ENCODE measurements at places on chromosomes 7 and 10.

DNA sequence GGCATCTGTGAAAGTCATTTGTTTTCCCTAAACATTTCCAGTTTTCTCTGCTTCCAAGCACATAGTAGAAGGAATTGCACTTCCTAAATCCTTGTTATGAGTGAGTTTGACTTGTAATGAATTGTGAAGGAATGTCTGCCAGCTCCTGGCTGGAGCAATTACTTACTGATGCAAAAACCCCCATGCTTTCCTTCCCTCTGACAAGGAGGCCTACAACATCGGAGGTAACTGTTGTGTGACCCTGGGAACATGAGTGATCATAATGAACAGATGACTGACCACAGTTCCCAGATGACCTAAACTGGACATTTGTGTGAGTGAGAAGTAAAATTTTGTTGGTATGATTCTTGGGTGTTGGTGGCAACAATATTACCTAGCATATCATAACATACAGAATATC lies 21.4 kb upstream of the CPVL start:
- no peak for DNase-seq

DNA sequence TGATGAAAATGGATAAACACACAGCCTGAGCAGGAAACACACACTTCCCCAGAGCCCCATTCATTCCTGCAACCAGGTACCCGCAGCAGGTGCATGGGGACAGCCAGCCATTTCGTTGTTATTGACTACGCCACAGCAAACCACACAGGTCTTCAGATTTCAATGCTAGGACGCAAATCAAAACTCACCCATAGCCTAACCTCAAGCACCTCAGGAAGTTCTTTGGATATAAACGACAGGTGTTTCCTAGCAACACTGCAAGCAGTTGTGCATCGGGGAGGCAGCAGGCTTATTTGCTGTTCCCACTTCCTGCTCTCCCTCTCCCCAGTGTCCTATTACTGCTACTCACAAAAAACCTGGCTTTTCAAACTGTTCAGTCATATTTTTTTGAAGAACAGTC lies 176.5 kb upstream of the FRMD4A start:
- no peak for DNase-seq

DNA sequence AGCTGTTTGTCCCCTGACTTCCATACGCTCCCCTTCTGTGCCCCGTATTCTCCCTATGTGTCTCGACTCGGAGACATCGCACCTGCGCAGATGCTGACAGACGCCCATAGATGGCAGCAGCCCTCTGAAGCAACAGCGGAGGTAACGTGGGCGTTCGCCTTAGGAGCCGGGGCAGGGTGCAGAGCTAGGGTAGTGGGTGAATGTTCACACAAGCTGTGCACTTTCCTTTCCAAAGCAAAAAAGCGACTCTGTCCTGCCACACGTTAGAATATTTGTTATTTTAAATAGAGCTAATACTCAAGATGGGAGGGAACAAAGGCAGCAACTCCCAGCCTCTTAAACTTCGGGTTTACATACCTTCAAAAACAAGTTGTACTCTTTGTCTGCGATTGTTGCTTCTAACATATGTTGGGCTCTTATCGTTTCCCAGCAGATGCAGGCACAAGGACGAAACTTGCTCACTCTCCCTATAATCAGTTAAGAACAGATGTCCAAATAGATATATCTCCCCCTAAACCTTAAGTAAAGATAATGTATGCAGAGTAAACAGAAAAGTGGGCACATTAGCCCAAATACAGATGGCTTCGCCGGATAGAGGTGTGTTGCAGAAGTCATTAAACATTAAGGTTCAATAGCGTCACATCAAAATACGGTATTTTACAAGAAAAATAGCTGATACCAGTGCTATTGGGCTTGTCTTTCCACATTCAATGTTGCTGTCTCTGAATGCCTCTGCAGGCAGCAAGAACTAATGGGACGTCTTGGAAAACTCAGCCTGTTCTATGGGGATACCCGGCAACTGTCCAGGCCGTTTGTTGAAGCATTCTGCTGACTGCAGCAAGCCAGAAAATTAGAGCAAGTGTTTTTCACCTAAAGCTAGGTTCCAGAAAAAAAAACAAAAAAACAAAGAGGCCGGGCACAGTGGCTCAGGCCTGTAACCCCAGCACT lies 340.3 kb upstream of the PRKCQ start:
- peak; percentile 87 for DNase-seq

DNA sequence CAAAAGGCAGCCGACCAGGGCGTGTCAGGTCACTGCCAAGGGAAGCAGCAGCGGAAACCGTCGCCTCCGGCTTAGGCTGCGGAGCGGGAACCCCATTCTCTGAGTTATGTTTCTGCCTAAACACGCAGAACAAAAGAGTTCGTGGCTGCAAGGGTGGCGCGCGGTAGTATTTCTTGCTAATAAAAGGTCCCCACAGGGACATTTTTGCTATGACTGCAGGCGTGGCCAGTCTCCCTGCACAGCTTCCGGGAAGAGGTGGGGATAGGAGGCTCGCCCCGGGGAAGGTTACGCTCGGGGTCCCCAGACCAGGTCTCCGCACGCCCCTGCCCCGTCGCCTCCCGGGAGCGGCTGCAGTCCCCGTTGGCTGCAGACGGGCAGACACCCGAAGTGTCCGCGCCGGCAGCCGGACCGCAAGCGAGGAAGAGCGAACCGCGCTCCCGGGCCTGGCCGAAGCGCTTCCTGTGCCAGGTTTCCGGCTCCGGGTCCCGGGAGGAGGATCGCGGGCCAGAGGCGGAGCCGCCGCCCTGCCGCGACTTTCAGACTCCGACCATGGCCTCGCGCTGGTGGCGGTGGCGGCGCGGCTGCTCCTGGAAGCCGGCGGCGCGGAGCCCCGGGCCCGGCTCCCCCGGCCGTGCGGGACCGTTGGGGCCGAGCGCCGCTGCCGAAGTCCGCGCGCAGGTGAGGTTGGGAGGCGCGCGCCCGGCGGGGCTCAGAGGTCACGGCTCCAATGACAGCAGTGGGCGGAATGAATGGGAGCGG lies at the start of gene PDSS1:
TSS of gene PDSS1 (plus strand) at position 539 of the 759 bp plus-strand sequence. CDS start at position 550, 11 bp downstream.
- peak; percentile 64 for DNase-seq

DNA sequence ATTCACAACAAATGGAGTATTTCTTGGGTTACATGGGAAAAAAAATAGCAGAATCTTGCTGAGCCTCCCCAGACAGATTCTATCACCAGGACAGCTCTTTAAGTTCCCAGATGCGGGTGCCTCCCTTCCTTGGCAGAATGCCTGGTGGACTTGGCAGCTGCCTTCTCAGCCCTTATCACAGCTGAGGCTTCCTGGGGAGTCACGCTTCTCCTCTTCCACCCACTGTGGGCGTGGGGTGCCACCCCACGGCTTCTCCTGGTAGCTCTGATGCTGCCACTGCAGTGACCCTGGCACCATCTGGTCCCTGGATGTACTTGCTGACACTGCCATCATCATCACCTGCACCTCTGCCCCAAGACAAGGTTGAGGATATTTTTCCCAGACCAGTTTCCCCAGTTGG lies 16.2 kb upstream of the NME8 start:
- DNase-seq: peak; percentile 87

DNA sequence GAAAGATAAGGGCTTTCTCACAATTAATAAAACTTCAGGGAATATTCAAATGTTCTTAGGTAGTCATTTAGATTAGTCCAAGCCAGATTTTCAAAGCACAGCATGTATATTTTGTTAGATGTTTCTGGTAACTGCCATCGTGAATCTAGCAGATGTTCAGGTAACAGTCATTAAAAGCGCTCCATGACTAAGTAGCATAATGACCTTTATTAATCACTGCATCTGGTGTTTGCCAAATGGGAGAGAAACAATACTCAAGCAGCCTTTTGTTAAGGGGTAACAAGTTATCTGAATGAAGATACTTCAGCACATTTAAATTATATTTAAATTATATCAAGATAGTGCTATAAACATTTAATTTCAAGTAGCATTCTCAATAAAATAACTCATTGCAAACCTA lies 47.5 kb downstream of the USP6NL start:
- DNase-seq: no peak

DNA sequence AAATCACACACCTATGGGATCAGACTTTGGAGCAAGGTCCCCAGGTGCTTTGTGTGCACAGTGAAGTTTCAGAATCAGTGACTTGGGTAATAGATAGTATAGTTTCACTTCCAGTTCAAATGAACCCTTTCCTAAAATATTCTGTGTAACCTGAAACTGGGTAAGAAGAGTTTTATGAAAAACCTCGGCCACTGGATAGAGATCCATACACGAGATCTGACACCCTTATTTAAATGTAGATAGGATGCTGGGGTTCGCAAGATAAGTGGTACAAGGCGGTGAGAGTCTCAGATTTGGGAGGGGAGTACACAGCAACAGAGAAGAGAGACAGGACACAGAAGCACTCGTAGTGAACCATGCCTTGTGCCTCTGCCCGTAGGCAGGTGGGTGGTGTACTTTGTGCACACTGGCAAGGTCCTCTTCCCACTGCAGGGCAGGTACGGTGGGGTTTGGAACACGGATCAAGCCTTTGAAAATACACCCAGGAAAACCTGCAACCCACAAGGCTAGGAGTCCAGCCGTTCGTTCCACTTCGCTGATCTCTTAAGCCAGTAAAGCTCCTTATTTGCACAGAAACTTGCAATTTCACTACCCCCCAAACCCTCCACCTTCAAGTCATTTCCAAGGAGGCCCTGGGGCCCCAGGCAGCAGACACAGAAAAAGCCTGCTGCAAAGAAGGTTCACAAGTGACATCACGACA lies 162.8 kb downstream of the USP6NL start:
- no peak for DNase-seq

GRCh38 chr10:118925404-118926071 lies 104.0 kb upstream of the NANOS1 start:
- no peak for DNase-seq

DNA sequence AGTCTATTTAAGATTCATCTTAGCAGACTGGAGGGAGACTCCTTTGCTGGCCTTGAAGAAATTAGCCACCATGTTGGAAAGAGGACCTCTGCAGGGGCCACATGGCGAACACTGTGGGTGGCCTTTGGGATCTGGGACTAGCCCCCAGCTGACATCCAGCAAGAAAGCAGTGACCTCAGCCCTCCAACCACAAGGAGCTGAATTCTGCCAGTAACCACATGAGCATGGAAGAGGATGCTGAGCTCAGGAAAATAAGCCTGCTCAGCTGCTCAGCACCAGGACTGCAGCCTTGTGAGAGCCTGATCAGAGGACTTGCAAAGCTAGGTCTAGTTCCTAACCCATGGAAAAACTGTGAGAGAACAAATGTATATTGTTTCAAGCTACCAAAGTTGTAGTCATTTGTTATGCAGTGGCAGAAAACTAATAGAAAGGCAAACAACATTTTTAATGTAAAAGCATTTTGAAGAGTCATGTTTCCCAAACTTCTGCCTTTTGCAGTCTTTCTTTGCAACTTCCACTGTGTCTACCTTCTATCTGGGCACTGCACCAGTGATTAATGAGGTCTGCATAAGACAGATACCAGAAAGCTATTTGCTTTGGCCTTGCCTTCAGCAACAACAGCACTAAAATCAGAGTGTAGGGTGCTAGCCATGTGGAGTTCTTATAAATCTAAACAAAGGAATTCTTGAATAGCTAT lies 183.7 kb downstream of the FGFR2 start:
- no peak for DNase-seq

DNA sequence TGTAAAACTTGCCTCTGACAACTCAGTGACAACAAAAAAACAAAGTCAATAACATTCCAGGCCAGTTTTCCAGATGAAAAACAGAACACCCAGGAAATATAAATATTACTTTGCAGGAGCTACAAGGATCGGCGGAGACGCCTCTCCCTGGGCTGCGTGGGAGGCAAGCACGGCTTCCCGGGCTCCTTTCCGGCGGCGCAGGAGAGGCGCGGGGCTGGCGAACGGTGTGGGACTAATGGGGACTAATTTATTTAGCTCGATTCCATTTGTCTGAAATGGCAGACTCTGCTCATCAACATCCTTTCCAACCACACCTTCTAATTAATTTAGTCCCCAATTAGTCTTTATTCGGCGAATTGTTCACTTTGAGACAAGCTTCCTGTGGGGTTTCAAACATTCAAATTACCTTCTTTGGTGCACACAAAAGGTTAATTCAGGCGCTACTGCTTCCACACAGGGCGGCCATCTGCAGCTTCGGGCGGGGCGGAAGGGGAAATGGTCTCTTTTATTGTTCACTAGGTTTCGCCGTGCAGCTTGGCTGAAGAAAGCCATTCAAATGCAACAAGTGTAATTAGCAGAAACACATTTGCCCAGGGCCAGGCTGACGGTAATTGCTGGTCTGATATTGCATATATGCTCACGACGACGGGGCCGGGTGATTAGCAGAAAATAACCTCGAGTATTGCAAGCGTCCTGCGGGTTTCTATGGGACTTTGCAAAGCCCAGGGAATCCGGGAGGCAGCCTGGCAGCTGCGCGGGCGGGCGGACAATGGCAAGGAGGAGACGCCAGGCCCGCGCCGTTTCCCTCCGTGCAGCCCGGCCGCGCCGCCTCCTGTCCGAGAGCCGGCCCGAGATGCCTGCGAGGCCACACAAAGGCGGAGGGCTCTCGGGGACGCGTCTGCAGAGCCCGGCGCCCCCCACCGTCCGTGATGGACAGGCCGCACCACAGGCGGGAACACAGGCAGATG lies 270.1 kb downstream of the PTPRN2 start:
- DNase-seq: no peak

GRCh38 chr7:155449008-155449868 lies 8.7 kb upstream of the EN2 start:
- peak; percentile 64 for DNase-seq

DNA sequence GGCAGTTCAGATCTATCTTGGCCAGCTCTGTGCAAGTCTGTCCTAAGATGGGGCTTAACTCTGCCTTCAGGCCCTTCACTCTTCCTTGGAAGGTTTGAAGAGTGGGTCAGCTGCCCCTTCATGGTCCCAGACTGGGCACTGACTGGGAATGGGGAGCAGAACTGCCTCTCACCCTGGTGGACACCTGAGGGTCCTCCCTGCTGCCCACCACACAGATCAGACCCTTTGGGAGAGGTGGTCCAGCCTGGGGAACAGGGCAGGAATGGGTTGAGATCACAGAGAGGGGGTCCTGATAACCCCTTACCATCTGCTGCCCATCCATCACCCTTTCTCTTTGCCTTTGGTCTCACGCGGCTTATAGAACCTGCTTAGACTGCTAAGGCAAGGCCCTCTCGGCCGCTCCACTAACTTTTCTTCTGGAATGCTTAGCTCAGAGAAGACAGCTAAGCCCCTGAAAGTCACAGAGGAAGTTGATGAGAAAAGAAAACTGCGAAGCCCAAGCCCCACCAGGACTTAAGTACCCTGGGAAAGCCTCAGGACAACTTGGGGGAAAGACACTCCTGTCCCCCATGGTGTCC lies 402 bp upstream of the CDHR1 start:
- DNase-seq: no peak

DNA sequence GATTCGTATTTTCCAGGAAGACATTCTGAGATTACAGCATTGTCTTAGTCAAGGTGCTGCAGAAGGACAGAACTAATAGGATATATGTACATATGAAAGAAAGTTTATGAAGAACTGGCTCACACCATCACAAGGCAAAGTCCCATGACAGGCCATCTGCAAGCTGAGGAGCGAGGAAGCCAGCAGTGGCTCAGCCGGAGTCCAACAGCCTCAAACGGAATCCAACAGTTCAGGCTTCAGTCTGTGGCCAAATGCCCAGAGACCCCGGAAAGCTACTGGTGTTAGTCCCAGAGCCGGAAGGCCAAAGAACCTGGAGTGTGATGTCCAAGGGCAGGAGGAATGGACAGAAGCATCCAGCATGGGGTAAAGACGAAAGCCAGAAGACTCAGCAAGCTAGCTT lies 4.4 kb upstream of the ZFAND2A start:
- DNase-seq: no peak

Measured in dorsolateral prefrontal cortex (tissue), 122 donors.